ENCODE measurements at places on chromosomes 3 and 15.

DNA sequence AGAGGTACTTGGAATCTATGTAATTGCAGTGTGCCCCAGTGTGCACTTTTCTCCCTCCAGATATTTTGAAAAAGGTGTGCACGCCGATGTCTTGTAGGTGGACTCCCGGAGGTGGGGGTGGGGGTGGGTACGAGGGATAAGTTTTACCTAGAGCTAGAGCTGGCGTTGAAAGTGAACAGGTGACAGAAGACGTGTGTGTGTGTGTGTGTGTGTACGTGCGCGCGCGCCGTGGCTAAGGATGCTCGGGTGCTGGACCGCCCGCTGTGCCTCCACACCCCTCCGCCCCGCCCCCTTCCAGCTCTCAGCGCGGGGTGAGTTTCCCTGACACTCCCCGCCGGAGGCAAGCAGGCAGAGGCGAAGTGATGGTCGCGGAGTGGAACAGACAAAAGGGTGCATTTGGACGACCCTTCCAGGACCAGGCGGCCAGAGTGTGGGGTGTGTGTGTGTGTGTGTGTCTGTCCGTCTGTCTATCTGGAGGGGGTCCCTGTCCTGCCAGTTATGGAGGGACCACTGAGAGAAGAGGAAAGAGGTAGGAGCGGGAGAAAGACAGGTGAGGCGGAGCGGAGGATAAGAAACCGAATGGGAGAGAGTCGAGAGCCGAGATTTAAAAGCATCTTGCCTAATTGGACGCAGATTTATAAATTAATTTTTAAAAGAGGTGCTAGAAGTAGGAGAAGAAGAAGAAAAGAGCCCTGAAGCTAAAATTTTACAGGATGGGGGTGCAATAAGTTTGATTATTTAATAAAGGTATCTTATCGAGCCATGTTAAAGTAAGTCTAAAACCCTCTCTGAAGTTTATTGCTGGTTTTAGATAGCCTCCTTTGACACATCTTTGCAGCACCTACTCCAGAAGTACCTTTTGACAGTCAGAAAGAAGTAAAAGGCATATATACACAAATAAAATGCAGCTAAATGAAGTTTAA lies 335.8 kb upstream of the THRB start:
- no peak for DNase-seq

- DNase-seq = no peak
These were observed 1.3 kb downstream of the SLC28A2 start for GRCh38 chr15:45253330-45253729.

DNA sequence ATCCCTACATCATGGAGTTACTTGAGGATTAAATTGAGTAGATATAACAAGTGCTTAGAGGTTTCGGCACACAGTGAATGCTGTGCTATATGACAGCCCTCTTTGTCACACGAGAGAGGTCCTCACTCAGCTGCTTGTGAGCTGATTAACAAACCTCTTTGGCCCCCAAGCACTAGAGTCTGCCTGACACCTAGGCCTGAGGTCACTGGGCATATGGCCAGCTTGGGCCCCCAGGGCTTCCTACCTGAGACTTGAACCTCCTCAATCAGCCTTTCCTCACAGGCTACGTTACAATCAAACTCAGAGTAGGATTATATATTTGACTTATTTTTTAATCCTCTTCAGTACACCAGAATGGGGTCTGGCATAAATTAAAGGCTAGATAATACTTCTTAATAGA lies 88.8 kb downstream of the WDR72 start:
- no peak for DNase-seq

GRCh38 chr3:55085231-55085630 lies 157.4 kb upstream of the LRTM1 start:
- DNase-seq = no peak

DNA sequence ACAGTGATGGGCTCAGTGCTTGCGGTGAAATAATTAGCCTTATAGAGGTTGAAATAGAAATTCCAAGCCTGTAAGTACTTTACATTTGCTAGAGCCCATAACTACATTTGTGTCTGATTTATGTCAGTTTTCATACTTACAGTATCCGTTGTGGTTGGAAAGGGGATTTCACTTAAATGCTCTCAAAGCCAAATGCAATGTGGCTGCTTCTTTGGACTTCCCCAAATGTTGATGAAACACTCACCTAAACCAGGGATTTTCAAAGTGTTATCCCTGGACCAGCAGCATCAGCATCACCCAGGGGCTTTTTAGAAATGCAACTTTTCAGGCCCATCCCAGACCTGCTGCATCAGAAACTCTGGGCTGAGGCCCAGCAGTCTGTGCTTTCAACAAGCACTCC lies 378.7 kb downstream of the MCTP2 start:
- no peak for DNase-seq

GRCh38 chr3:122689587-122689986 lies 8.9 kb downstream of the PARP14 start:
- no peak for DNase-seq

DNA sequence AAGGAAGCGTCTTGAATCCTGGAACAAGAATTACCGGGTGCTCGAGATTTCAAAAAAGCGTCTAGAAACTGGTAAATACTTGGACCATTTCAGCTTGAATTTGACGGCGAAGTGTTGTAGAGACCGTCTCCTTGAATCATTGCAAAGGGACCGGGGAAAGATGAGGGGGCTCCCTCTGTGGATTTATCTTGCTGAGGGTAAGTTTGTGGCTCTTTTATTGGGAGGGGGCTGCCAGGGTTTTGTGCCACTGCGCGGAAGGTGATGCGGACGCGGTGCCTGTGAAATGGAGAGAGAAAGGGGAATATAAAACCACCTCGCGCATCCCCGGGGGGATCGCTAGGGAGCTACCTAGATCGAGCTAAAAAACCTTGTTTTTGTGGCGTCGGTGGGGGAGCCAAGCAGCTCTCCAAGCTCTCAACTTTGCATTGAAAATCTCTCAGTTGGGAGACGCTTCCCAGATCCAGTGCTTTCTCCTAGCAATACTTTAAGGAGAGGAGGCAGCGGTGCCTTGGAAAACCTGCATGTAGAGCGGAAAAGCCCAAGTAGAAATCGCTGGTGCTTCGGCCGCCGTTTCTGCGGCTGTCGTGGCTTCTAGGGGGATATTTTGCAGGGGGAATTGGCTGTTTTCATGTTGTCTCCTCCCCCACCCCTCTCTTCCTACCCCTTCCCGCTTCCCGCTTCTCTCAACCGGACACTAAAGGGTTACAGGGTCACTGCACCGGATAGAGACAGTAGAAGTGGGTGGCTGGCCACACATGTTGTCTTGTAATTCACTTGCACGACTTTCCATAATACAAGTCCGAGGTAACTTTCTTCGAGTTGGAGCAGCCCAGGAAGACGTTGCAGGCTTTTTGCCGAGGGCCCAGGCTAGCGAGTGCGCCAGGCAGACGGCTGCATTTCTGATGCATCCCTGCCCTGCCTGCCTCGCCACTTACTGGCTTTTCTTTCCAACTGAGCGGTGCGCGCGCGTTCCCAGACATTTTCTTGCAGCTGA lies 187.6 kb downstream of the NLGN1 start:
- DNase-seq = peak; percentile 35

GRCh38 chr3:175149675-175150074 lies 290.5 kb downstream of the NAALADL2 start:
- DNase-seq = no peak

DNA sequence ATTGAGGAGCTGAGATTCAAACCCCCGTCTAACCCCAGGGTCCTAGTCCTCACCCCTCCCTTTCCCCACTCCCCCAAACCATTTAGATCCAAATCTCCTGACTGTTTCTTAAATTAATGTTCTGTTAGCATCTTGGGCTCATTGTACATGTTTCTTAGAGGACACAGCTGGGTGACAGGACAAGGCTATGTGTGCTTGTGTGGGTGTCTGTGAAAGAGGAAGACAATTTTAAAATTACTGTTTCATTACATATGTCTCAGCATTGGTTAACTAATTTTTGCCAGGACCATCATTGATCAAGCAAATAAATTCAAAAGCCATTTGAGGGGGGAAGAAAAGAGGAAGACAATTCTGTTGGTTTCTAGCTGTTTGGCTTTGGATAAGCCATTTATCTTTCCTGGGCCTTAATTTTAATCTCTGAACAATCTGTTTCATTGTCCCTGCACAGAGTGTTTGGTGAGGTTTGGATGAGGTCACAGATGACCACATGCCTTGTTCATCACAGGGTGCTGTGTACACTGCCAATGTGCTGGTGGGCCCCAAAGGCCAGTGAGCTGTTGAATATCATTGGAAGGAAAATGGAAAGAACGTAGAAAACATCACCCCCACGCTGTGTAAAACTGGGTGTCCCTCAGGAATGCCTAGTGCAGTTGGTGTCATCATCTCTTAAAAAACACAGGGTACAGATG lies 51.9 kb downstream of the RPLP1 start:
- DNase-seq = peak; percentile 58

DNA sequence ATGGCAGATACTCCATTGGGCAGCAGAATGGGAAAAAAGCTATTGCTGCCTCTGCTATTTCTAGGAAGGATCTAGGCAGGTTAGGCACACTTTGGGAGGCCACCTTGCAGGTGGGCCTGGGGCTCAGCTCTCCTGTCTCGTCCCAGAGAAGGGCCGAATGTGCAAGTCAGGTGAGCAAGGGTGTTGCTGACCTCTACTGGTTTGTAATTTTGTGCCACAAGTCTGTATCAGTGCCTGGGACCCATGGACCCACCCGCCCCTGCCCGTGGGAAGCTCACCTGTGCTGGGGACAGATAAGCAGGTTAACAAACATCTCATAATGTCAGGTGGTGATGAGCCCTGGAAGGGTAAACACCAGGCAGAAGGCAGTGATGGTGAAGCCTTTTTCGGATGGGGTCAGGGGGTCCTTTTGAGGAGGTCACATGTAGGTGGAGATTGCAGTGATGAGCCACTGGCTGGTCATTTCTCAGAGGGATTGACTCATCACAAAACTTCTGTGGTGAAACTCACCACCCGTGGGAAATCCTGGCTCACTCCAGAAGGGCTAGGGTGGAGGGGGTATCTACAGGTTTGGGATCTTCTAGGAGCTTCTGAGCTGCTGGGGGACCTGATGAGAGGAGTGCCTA lies 161.3 kb downstream of the KLF13 start:
- DNase-seq = no peak

DNA sequence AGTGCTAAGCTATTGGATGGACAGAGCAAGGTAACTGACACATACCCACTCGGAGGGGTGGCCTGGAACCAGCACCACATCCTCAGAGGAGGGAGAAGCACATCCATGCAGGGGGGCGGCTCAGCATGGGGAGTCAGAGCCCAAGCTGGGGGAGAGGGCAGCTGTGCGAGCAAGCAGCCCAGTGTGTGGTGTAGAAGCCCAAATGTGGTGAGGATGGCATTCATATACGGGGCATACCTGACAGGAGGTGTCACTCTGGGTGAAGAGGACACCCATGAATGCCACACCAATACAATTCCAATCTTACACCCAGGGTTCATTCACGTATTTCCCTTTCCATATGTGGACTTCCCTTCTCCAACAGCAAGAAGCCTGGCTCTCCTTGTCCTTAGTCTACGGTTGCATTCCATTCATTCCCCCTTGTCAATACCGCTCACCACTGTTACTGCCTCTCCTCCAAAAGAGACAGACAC lies 58.7 kb upstream of the ACAN start:
- DNase-seq = no peak

- no peak for DNase-seq
These were observed 61.9 kb downstream of the CLDN1 start for GRCh38 chr3:190260301-190260700.

GRCh38 chr15:38041576-38041975 lies 107.1 kb downstream of the TMCO5A start:
- DNase-seq = no peak

- DNase-seq = no peak
These were observed 103.0 kb downstream of the CFAP20DC start for GRCh38 chr3:58946875-58947274.

DNA sequence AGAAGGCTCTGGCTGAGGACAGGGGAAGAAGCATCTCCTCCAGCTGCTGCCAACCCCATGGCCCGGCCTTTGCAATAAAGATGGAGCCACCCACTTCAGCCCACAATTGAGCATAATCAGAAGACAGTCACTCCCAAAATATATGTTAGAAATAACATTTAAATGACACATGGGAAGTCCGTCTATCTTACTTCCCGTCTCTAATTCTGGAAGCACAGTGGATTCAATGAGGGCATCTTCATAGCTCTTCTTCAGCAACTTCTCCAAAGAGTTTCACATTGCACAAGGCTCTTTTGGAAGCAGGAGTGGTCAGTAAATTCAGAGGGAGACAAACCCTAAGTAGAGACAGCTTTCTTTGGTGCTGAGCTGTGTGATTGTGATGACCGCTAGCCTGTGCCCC lies 67.0 kb upstream of the SEC61A1 start:
- DNase-seq = peak; percentile 62

DNA sequence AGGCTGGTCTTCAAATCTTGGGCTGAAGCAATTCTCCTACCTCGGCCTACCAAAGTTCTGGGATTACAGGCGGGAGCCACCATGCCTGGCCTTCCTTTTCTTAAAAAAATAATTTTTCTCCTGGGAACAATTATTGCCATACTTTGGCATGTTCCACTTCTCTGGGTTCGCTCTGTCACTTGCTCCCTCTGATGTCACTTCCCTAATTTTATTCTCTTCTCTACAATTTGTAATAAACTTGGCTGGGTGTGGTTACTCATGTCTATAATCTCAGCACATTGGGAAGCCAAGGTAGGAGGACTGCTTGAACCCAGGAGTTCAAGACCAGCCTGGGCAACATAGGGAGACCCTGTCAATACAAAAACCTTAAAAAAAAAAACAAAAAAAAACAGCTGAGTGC lies 6.1 kb upstream of the IMPDH2 start:
- no peak for DNase-seq

GRCh38 chr15:63146684-63147083 lies 10.6 kb downstream of the RPS27L start:
- no peak for DNase-seq

- DNase-seq = peak; percentile 22
These were observed 13.6 kb upstream of the SMCO1 start for GRCh38 chr3:196528639-196529233.

GRCh38 chr3:41679374-41679773 lies 282.5 kb downstream of the ULK4 start:
- no peak for DNase-seq

DNA sequence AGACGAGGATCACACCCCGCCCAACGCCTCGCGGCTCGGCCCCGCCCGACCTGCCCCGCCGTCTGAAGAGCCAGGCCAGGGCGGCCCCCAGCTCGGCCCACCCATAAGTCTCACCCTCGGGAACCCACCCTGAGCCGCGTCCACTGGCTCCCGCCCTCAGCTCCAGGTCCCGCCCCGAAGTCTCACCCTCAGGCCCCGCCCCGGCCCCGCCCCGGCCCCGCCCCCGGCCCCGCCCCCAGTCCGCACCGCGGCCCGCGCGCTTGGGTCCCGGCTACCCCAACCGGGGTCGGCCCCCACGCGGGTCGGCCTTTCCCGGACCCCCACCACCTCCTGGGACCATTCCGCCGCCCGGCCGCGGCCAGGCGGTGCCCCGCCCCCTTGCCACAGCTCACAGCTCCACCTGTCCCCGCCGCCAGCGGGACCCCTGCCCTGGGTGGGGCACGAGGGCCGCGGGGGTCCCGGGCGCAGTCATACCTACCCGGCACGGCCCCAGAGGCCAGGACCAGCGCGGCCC lies 489 bp downstream of the CSPG5 start:
- DNase-seq = no peak

DNA sequence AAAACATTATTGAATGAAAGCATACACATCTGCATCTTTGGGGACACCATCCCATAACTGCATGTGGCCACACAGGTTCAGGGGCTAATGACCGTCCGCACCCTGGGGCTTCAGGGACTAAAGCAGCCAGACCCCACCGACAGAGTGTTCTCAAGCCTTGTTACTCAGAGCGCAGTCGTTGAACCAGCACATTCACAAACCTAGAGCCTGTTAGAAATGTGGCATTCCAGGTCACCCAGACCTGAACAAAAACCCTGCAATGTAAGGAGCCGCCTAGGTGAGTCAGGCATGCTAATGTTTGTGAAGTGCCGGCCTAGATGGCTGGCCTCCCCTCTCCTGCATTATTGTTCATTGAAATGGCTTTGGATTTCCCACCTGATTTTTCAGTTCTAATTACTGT lies 52.3 kb upstream of the HACD2 start:
- DNase-seq = no peak

Data from pons (tissue), 1 donor.